ENCODE measurements at places on chromosomes 1 and 21.

DNA sequence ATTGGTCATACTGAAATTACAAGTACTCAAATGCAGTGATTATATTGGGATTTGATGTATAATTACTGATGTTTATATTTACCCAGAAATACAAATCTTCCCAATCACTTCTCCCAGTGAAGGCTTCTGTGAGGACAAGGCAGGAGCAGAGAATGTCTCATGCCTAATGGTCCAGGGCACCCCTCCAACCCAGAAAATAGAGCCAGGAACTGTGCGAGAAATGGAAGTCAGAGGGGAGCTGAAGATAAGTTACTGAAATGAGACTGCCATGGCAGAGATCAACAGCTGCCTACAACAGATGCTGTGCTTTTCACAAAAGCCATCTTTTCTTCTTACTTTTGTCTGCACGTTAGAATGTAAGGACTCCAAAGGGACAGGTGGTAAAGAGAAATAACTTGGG, 171.2 kb downstream of the TTLL7 start:
- DNase-seq = no peak

DNA sequence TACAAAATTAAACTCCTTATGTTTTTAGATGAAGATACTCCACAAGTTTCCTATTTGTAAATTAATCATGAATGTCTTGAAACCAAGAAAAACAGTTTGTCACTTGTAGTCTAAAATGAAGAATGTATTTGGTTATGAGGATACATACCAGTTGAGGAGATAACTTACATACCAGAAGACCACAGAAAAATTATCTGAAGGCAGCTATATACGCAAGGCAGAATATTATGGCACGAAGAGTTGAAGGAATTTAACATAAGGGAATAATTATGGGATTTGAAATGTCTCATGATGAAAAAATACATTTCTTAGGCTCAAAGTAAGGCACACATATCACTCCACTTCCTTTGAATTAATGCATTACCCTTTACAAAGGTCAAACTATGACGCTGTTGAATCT, 73.3 kb downstream of the IFI44 start:
- no peak for DNase-seq

DNA sequence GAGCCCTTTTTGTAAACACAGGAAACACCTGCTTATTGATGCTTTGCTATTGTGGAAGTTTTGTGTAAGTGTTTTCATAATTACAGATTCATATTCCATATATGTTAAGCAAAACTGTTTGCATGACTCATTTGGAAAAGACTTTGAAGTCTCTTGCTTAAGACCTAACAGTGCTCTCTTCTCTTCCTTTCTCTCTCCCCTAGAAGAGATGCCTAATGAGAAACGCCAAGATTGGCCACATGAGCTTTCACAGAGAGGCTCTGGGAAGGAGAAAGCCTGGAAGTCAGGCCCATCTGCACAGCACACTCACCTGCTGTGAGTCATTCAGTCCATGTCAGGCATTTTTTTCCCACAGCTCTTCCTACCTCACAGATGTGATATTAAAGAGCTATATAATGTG, 101.6 kb upstream of the PALMD start:
- no peak for DNase-seq

DNA sequence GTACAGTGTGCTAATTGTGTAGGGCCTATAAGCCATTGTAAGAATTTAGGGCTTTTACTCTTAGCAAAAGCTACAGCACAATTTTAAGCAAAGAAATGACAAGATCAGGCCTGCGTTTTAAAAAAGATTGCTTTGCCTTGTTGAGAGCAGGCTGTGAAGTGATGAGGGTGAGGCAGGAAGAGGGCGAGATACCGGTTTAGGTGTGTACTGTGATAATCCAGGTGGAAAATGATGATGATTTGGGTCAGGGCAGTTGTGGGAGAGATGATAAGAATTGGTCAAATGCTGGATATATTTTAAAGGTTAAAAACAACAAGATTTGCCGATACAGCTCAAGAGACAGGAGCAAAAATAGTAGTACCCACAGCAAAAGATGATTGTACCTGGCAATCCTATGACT, 72.0 kb downstream of the SWT1 start:
- no peak for DNase-seq

DNA sequence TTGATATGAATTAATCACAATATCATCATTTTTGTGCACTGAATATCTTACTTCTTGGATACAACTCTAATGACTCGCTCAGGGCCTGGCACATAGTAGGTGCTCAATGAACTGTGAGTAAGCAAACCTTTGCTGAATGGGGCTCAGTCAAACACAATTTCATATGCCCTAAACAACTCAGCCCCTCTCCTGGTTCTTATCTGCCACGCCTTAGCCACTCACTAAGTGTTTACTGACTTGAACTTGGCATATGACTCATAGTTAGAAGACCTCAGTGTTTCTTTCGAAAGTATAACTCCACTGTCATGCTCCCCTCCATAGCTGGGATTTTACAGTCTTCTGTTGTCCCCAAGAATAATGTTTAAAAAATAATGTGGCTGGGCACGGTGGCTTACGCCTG, 4.8 kb upstream of the IFNLR1 start:
- peak; percentile 29 for DNase-seq

- DNase-seq = no peak
Observed at GRCh38 chr1:24317956-24318614, 1.1 kb upstream of the GRHL3 start.

- no peak for DNase-seq
Observed at GRCh38 chr1:101200513-101200912, 36.3 kb upstream of the S1PR1 start.

DNA sequence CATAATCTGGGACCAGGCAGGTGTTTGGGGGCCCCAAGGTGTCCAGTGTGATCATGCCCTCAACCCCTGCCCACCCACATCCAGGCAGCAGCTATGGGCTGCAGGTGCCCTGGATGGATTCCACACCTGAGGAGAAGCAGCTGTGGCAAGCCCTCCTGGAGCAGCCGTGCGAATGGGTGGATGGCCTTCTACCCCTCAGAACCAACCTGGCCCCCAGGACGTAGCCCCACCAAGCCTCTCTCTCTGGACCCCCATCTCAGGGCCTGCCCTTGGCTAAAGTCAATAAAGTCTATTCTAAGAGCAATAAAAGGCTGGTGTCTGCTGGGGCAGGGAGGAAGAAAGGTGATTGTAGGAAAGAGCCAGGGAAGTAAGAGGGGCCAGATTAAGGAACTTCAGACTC, 11.8 kb downstream of the SYTL1 start:
- no peak for DNase-seq

DNA sequence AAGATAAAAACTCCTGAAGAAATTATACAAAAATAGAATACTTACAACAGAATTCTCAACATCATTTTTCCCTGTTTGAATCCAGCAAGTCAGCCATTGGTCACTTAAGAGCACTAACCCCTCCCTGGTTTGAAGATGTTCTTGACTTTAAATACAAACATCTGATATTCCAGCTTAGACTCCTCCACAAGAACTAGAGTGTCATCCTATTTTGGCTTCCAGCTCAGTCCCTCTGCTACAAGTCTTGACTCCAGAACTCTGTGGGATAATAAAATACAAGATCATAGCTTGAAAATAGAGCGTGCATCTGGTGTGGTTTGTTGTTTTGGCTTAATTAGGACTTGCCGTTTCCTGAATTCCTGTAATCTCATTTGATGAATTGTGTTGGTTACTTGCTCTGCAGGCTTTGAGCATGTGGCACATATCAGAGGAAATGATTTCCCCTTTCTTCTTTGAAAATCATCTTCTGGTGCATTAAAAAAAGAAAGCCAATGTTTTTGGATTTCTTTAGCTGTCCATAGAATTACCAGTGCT, 63.7 kb upstream of the DPT start:
- no peak for DNase-seq

DNA sequence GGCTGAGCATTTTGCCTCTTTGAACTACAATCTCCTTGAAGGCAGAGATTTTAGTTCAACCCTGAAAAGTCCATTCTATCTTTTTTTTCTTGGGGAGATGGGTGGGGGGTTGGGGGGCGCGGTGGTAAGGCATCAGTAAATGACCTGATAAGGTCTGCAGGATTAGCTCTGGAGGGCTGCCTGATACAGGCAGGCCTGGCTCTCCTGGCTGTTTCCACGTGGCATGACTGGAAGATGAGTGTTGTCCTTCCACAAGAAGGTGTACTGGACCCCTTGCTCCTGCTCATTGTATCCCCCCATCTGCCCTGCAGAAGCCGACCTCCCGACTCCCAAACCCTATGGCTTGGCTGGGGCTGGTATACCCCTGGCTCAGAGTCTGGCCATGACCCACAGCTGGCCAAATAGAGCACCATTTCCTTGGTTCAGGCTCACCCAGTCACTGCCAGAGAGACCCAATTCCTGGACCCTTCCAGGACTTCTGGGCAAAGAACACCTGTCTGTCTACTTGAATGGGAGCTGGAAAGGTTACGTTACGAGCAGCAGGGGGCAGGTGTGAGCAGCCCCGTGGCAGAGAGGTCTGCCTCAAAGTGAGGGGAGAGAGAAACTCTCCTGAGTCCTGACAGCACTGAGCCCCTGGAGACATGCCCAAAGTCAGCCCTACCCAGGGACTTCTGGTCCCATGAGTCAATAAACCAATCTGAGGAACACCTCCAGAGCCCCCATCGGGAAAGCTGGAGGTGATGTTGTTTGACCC, 17.0 kb downstream of the DHRS3 start:
- peak; percentile 52 for DNase-seq

GRCh38 chr1:72568113-72568512, 285.8 kb upstream of the NEGR1 start:
- DNase-seq = no peak
